Upper lobe of left lung (tissue), 6 donors: ENCODE measurements at places on chromosomes 7 and 10. TPM values are rescaled to one million over a fixed set of nuclear protein-coding genes. Genes with fewer than 3 reads are reported as not detected.

SH3PXD2A gene
- total RNA-seq = 24.3 TPM

DNA sequence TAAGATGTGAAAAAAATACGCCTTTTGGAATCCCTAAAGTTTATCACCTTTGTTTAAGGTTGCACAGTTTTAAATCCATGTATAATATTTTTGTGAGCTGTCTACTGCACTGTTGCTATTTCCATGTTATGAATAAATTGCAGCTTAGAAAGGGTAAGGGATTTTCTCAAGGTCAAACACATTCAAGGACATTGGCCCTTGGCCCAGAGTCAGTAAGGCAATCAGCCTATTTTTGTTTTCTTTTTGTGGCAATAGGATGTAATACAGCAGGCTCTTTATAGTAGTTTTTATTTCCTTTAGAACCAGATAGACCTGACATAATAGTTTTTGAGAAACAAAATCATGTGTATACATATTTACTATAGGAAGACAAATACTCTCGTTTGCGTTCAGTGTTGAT is 219.8 kb downstream of the ACTR3B start:
- no peak overlapping the region for H3K4me3 ChIP-seq
- no peak overlapping the region for H3K27ac ChIP-seq
- no peaks in the 10 kb centered on the region for H3K4me1 ChIP-seq
- no peak for DNase-seq
- H3K36me3 ChIP-seq = no peaks in the 10 kb centered on the region

DNA sequence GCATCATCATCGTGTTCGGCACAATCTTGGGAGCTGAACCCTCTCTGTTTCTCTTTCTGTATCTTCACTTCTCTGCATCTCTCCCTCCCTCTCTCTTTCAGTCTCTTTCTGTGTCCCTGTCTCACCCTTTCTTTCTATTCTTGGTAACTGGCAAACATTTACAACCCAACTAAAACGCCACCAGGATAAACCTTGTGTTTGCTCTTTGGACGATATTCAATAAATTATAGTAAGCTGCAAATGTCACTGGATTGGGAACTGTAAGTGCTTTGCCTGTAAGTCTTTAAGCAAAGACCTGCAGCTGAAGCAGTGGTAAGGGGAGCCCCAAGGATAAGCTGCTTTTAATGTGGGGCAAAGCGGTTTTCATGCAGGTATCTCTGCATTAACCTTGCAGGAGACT is 558.0 kb upstream of the MKI67 start:
- H3K27me3 ChIP-seq = no peaks in the 10 kb centered on the region
- H3K4me3 ChIP-seq = no peak overlapping the region
- DNase-seq = no peak

GRCh38 chr7:129095258-129095657 is 40.3 kb upstream of the TNPO3 start:
- H3K27me3 ChIP-seq = no peaks in the 10 kb centered on the region
- H3K27ac ChIP-seq = no peak overlapping the region
- no peak overlapping the region for H3K4me3 ChIP-seq

DNA sequence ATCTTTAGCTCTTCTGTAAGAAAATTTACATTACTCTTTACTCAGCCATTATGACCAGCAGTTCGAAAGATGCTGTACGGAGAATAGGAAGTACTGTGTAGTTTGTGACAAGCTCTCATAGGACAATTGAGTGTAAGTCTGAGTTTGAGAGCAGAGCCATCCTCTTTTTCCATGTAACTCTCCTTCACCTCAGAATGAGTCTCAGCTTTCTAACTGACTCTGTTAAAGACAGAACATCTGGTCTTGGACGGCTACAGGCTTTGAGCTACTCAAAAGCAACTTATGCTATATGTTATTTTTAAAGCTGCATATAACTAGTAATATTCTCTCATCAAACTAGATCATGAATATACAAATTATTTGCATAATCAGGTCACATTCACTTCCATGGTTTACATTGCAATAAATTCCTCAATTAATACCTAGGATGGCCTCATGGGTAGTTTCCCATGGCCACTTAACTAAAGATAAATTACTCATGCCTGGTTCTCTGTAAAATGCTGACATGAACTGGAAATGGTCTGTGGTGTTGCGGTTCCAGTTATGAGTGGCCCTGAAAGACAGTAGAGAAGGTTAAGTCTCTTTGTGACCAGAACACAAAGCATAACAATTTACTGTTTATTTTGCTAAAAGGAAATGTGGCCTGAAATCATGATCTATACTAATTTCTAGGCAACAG is 358.7 kb downstream of the PHF14 start:
- no peak for DNase-seq
- H3K27ac ChIP-seq = no peak overlapping the region
- no peaks in the 10 kb centered on the region for H3K36me3 ChIP-seq
- H3K27me3 ChIP-seq = no peaks in the 10 kb centered on the region

DNA sequence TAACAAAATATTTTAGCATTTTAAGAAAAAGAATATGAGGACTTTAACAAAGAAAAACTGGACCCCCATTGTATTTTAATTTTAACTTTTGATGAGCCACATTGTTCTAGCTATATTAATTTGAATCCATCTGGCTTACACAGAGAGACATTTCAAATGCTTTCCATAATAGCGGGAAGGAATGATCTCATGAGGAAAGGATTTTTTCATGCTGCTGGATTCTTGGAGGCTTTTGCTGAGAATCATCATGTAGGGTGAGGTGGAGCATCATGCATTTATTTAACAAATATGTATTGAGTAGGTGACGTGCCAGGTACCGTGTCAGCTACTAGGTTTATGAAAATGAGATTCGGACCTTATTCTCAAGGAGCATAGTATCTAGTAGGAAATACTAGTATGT is 1006.3 kb downstream of the SORCS1 start:
- no peaks in the 10 kb centered on the region for H3K4me1 ChIP-seq
- no peaks in the 10 kb centered on the region for H3K36me3 ChIP-seq
- no peak for DNase-seq
- H3K4me3 ChIP-seq = no peak overlapping the region
- no peak overlapping the region for H3K27ac ChIP-seq

APBB1IP gene
- total RNA-seq = 35.0 TPM

- no peaks in the 10 kb centered on the region for H3K27me3 ChIP-seq
- H3K4me3 ChIP-seq = no peak overlapping the region
- H3K4me1 ChIP-seq = no peaks in the 10 kb centered on the region
- H3K36me3 ChIP-seq = no peaks in the 10 kb centered on the region
Observed at GRCh38 chr7:139453673-139454321, 29.7 kb downstream of the KLRG2 start.

UCMA gene
- not detected for total RNA-seq

PIK3CG gene
- total RNA-seq = 11.5 TPM

EPHB4 gene
- total RNA-seq = 61.9 TPM
